ENCODE measurements at places on chromosomes 12 and 14. TPM values are rescaled to one million over a fixed set of nuclear protein-coding genes. Genes with fewer than 3 reads are reported as not detected.
A peak's percentile ranks its signal among the peaks of the same experiment; 100 is the strongest.

- no peak overlapping the region for H3K4me3 ChIP-seq
- H3K27me3 ChIP-seq = no peaks in the 10 kb centered on the region
- H3K36me3 ChIP-seq = no peaks in the 10 kb centered on the region
- no peak for DNase-seq
Measured at GRCh38 chr14:100079726-100080005, 14.4 kb downstream of the EVL start.

GRCh38 chr14:82500222-82500621, 966.6 kb upstream of the SEL1L start:
- no peaks in the 10 kb centered on the region for H3K36me3 ChIP-seq
- no peak for DNase-seq
- H3K4me3 ChIP-seq = no peak overlapping the region
- peaks cover 13% of the 10 kb centered on the region for H3K4me1 ChIP-seq
- H3K27ac ChIP-seq = peak overlapping the region; percentile 24

DNA sequence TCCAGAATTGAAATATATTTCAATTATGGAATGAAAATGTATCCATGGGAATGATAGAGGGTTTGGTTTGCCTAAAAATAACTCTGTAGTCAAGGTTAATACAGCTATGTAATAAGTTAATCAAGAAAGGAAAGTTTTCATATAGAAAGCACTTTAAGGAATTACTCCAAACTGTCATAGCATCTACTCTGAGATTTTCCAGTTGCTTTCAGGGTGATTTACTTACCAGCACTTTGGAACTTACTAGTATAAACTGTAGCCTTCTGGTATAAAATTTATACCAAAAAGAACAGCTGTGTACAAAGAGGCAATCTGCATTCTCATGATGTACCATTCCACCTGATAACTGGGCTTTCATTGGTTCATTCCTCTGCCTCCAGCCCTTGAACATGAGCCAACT, 87.1 kb downstream of the ARF6 start:
- no peak for DNase-seq
- H3K36me3 ChIP-seq = no peaks in the 10 kb centered on the region
- H3K27me3 ChIP-seq = no peaks in the 10 kb centered on the region
- no peak overlapping the region for H3K27ac ChIP-seq
- H3K4me3 ChIP-seq = no peak overlapping the region

DNA sequence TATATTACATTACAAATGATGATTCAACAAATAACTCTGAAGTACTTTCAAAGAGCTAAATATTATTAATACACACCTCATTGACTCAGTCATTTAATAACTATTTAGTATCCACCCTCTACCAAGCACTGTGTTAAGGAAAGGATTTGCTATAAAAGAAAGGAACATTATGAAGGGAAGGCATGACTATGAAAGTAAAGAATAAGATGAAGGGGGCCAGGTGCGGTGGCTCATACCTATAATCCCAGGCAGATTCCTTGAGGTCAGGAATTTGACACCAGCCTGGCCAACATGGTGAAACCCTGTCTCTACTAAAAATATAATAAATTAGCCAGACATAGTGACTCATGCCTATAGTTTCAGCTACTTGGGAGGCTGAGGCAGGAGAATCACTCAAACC, 107.9 kb downstream of the PLCZ1 start:
- no peak overlapping the region for H3K27ac ChIP-seq
- no peaks in the 10 kb centered on the region for H3K4me1 ChIP-seq
- H3K27me3 ChIP-seq = no peaks in the 10 kb centered on the region
- no peak overlapping the region for H3K4me3 ChIP-seq

GRCh38 chr14:68312884-68313610, 479.8 kb downstream of the ZFP36L1 start:
- H3K36me3 ChIP-seq = no peaks in the 10 kb centered on the region
- H3K27ac ChIP-seq = no peak overlapping the region
- DNase-seq = no peak
- no peak overlapping the region for H3K4me3 ChIP-seq

GRCh38 chr14:88554457-88555286, at the start of gene PTPN21:
PTPN21 (minus strand) TSS chr14:88555007; CDS start chr14:88550417, 4,590 bp downstream.
- H3K27me3 ChIP-seq = no peaks in the 10 kb centered on the region
- peak within 1 kb of the TSS; percentile 91 for H3K27ac ChIP-seq
- H3K36me3 ChIP-seq = peaks cover 3% of the 10 kb centered on the region
- peak within 1 kb of the TSS; percentile 79 for H3K4me3 ChIP-seq

- H3K4me3 ChIP-seq = no peak overlapping the region
- H3K4me1 ChIP-seq = no peaks in the 10 kb centered on the region
- no peaks in the 10 kb centered on the region for H3K36me3 ChIP-seq
- DNase-seq = peak; percentile 31
- H3K27ac ChIP-seq = no peak overlapping the region
Measured at GRCh38 chr14:31937730-31938346, 139.3 kb upstream of the ARHGAP5 start.

DNA sequence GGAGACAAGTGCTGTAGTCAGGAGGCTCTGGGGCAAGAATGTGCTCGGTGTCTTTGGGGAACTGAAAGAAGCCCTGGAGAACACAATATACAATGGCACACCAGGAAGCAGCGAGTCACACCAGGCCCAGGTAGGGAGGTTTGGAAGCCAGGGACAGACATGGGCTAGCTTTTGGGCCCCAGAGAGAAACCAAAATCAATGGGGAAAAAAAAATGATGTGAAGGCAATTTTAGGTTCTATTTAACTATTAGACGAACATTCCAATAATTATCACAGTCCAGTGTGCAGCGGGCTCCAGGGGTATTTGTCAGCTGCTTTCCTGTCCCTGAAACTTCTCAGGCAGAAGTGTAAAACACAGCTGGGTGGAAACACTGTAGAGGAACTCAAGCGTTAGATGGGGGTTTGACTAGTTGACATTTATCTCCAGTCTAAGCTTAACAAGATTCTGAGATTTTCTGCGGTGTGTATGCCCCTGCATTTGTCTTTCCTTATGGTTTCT, 21.8 kb upstream of the EGLN3 start:
- no peak overlapping the region for H3K27ac ChIP-seq
- no peaks in the 10 kb centered on the region for H3K4me1 ChIP-seq
- no peaks in the 10 kb centered on the region for H3K27me3 ChIP-seq
- no peaks in the 10 kb centered on the region for H3K36me3 ChIP-seq
- DNase-seq = no peak

CRY1 gene
- total RNA-seq = 40.6 TPM

BBOF1 gene
- total RNA-seq = 4.7 TPM
